ENCODE measurements at places on chromosomes 12 and 14. TPM values are rescaled to one million over a fixed set of nuclear protein-coding genes. Genes with fewer than 3 reads are reported as not detected.

DNA sequence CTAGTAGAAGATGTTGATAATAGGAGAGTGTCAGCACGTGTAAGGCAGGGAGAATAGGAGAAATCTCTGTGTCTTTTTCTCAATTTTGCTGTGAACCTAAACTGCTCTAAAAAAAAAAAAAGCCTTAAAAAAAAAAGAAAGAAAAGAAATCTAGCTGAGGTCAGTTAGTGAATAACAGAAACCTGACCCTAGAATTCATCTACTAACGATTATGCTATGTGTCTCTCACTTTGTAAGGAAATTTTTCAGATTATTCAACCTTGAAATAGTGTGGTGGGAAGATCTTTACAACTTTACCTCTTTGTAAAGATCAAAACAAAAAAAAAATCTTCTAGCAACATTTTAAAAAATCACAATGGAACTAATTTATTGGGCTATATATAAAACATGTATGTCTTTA, 995.7 kb downstream of the GALC start:
- H3K27me3 ChIP-seq = peaks cover 1% of the 10 kb centered on the region
- H3K36me3 ChIP-seq = no peaks in the 10 kb centered on the region
- no peak overlapping the region for H3K4me3 ChIP-seq
- H3K4me1 ChIP-seq = peaks cover 5% of the 10 kb centered on the region

DDX54 gene
- total RNA-seq = 45.9 TPM

DNA sequence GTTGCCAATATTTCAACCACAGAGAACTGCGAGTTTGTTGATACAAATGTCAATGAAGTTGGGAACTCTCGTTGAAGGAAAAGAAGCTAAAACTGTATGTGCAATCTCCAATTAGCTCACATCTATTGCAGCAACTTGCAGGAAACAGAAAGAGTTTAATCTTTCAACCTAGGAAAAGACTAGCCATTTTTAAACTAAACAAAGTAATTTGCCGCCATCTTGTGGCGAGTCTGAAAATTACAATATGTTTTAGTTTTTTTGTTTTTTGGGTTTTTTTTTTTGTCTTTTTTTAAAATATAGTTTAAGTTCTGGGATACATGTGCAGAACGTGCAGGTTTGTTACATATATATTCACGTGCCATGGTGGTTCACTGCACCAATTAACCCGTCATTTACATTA, 131.2 kb upstream of the FOXG1 start:
- no peak overlapping the region for H3K27ac ChIP-seq
- no peaks in the 10 kb centered on the region for H3K36me3 ChIP-seq
- no peak overlapping the region for H3K4me3 ChIP-seq

BRF1 gene
- total RNA-seq = 24.7 TPM

- H3K4me1 ChIP-seq = peaks cover 41% of the 10 kb centered on the region
- H3K4me3 ChIP-seq = no peak overlapping the region
- peak; percentile 62 for DNase-seq
- H3K27ac ChIP-seq = peak overlapping the region; percentile 67
- H3K27me3 ChIP-seq = no peaks in the 10 kb centered on the region
- no peaks in the 10 kb centered on the region for H3K36me3 ChIP-seq
Measured at GRCh38 chr12:11697670-11698387, 48.4 kb downstream of the ETV6 start.

PLA2G1B gene
- total RNA-seq = not detected

LPAR5 gene
- total RNA-seq = not detected

DNA sequence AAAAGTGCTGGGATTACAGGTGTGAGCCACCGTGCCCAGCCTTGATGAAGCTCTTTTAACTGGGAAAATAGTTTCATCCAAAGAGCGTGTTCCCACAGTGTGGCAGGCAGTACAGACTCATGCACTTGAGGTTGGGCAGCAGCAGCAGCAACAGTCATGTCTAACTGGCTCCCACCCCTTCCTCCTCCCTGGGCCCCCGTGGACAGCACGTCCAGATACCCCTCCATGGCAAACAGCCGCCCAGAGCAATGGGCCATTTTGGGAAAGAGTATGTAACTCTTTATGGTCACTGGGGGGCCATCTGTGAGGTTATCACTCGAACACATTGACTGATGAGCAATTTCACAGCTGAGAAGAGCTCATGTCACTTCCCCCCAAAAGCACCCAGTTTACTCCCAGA, 279.1 kb upstream of the NOS1 start:
- H3K36me3 ChIP-seq = no peaks in the 10 kb centered on the region
- H3K4me1 ChIP-seq = no peaks in the 10 kb centered on the region
- H3K4me3 ChIP-seq = no peak overlapping the region
- peaks cover 2% of the 10 kb centered on the region for H3K27me3 ChIP-seq
- no peak for DNase-seq

DNA sequence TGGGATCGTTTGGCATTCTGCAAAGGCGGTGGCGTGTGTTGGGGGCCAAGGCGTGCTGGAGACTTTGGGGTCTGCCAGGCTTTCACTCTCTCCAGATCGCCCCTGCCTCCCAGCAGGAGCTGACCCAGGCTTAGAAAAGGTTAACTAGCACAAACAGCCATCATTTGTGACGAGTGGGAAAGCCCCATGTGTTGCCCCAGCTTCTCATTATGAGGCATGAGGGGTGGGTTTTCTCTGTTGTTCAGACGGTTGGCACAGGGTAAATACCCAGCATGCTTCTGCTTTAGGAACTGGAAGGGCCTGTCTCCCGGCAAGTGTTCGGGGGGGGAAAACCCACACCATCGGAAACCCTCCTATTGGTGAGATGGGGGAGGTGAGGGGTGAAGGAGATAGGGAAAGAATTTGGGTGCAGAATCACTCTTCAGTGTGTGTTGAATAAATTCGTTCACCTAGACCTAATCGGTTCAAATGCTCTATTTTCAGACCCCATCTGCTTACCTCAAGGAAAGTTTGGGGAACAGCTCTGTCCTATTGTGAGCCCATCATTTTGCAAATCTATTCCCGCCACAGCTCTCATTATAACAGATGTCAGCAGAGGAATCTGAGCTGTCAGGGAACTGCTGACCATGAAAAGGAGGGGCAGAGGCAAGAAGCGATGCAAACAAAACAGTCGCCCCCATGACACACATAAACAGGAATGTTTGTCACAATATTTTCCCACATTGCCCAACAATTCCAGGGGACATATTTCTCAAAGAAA, 34.7 kb upstream of the C12orf42 start:
- no peak overlapping the region for H3K4me3 ChIP-seq
- no peaks in the 10 kb centered on the region for H3K27me3 ChIP-seq
- no peak overlapping the region for H3K27ac ChIP-seq
- no peaks in the 10 kb centered on the region for H3K4me1 ChIP-seq
- no peak for DNase-seq
- no peaks in the 10 kb centered on the region for H3K36me3 ChIP-seq

GLI1 gene
- 5.8 TPM for total RNA-seq

Data from HFFc6 (cell line).